MCF 10A (cell line): ENCODE measurements at places on chromosomes 1 and 21.

DNA sequence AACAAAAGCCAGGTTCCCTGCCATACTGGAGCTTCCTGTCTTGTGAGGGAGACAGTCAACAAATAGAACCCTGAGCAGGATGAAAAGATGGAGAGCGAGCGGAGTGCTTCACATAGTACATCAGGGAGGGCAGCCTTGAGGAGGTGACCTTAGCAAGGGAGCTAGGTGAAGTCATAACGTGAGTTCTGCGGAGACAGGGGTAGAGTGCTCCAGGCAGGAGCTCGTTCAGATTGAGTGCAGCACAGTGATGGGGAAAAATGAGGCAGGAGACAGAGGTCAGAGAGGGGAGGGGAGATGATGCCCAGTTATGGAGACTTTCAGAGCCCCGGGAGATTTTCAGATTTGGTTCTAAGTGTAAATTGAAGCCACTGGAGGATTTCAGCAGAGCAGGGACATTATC lies 15.3 kb upstream of the CLIC6 start:
- no peak for DNase-seq

DNA sequence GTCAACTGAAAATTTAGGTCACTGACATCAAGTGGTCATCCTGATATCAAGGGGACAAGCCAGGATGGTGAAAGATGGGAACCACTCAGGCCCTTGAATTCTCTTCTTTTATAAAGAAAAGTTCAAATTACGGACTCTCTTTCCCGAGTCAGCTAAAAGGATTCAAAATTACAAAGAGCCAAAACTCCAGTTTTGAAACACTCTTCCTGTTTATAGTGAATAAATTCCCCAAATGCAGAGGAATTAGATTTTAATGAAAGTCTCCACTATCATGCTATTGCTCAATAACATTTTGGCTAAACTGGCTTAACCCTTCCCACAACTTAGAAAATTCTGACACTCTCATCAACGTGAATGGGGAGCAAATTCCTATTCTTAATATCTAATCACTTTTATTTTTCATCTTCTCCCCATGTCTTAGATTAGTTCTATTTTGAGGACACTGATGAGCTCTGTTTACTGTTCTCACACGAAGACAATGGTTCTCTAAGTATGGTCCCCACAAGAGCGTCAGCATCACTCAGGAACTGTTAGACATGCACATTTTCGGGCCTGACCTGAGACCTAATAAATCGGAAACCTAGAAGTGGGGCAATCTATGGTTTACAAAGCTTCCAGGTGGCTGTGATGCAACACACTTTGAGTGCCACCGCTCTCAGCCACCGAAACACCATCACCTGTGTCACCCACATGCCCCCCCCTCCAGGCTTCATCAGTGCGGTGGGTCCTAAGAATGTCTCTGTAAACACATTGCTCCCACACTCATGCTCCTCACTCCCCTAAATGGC lies 64.4 kb upstream of the TIAM1 start:
- DNase-seq, result no peak

- no peak for DNase-seq
These were observed 395.7 kb upstream of the ST6GALNAC5 start for GRCh38 chr1:76471536-76471935.

GRCh38 chr1:155938220-155938627 lies 3.2 kb upstream of the RXFP4 start:
- peak; percentile 90 for DNase-seq

- DNase-seq, result no peak
These were observed 812.8 kb upstream of the BRINP3 start for GRCh38 chr1:191290441-191290840.

- no peak for DNase-seq
These were observed 526.3 kb downstream of the MATN1 start for GRCh38 chr1:30196872-30197638.
